MG63 (cell line): ENCODE measurements at places on chromosomes 4 and X. TPM values are rescaled to one million over a fixed set of nuclear protein-coding genes. Genes with fewer than 3 reads are reported as not detected.

USP17L28 gene
- total RNA-seq, result not detected in 2 replicates

TLR2 gene
- 0.33 and 0.62 TPM in 2 replicates for total RNA-seq

STPG2 gene
- not detected in 2 replicates for total RNA-seq

FRAS1 gene
- total RNA-seq, result 0.02 and 0.03 TPM in 2 replicates

ZNF630 gene
- not detected in 2 replicates for total RNA-seq

ERCC6L gene
- 4.3 and 6.2 TPM in 2 replicates for total RNA-seq

MAOA gene
- 0.25 and 0.40 TPM in 2 replicates for total RNA-seq

GPR50 gene
- not detected in 2 replicates for total RNA-seq

TMSB15A gene
- not detected in 2 replicates for total RNA-seq

CT83 gene
- not detected in 2 replicates for total RNA-seq

SPOCK3 gene
- total RNA-seq, result 1.3 TPM in 1 of 2 replicates, not detected in the other

H2AZ1 gene
- total RNA-seq, result 583 and 635 TPM in 2 replicates

OTC gene
- not detected in 2 replicates for total RNA-seq

TBCK gene
- total RNA-seq, result 9.2 and 12.1 TPM in 2 replicates

STOX2 gene
- total RNA-seq, result 0.89 and 1.8 TPM in 2 replicates

ADGRA3 gene
- 15.5 and 21.0 TPM in 2 replicates for total RNA-seq

NMU gene
- not detected in 2 replicates for total RNA-seq

SCRG1 gene
- total RNA-seq, result 0.26 TPM in 1 of 2 replicates, not detected in the other

GPR78 gene
- total RNA-seq, result 0.33 TPM in 1 of 2 replicates, not detected in the other

NDST4 gene
- not detected in 2 replicates for total RNA-seq

VCX3A gene
- not detected in 2 replicates for total RNA-seq
